ENCODE measurements at places on chromosomes 11 and 22.

DNA sequence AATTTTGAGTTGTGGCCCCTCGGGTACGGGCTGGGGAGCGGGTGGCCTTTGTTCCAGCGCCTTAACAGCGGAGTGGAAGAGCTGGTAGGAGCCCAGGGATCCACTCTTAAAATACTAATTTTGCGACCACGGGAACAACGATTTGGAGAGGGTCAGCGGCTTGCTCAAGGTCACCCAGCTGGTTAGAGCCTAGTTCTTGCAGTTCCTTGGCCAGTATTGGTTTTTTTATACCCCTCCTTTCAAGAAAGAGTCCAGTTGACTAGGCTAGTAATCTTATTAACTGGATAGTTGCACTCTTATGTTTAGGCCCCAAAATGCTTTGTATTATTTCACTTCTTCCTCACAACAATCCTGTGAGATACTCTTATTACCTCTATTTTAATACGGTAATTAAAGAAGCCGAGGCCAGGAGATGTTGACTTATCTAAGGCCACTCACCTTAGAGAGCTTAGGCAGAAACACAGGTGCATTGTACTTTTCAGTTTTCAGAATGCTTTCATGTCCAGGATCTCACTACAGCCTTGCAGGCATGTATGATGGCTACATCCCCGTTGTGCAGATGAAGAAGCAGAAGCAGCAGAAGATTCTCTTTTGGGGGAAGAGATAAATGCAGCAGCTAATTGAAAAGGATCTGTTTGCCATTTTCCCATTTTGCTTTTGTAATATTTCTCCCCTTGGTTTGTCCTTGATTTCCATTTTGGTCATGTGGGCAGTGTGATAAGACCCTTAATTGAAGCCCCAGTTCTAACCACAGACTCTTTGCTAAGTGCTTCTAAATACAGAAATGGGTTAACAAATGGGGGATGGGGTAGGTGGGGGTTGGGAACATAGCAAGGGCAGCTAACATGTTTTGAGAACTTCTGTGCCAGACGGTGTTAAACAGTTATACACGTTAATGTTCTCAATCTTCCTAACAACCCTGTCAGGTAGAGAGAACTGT is 1.4 kb downstream of the SREBF2 start:
- DNase-seq, result no peak

GRCh38 chr22:39416319-39416718 is 16.7 kb downstream of the TAB1 start:
- DNase-seq, result no peak

- DNase-seq, result no peak
These were observed 16.1 kb downstream of the OR5M3 start for GRCh38 chr11:56457076-56457475.

DNA sequence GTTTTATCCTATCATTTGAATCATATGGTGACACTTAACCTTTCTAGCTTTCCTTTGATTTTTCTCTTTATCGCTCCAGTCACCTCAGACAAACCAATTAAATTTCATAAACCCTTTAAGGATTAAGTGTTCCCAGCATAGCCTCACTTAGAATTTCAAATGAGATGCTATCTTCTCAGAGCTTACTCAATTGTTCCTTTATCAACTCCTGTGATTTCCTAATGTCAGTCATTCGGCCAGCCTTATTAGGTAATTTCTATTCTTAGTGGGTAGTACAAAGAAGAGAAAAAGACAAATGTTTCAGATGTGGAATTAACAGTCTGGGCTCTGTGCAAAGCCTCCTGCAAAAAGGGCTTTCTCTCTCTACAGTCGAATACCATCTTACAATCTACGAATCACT is 77.1 kb upstream of the CCDC90B start:
- no peak for DNase-seq

All from DMS153 (cell line).